ENCODE measurements at places on chromosomes 2 and 18. TPM values are rescaled to one million over a fixed set of nuclear protein-coding genes. Genes with fewer than 3 reads are reported as not detected.

The GREB1L gene
- total RNA-seq, result 1.8 TPM

The ARHGEF33 gene
- not detected for total RNA-seq

The CIB4 gene
- total RNA-seq, result 0.50 TPM

The UGT1A6 gene
- 1.5 TPM for total RNA-seq

The MEP1B gene
- total RNA-seq, result 0.05 TPM

The CHRNG gene
- total RNA-seq, result not detected

The RIT2 gene
- not detected for total RNA-seq

The IL1R2 gene
- 0.75 TPM for total RNA-seq

Measured in A549 treated with GW870086 at 1 μM for 4 hours (cell line).